ENCODE measurements at places on chromosomes 12 and 14.

DNA sequence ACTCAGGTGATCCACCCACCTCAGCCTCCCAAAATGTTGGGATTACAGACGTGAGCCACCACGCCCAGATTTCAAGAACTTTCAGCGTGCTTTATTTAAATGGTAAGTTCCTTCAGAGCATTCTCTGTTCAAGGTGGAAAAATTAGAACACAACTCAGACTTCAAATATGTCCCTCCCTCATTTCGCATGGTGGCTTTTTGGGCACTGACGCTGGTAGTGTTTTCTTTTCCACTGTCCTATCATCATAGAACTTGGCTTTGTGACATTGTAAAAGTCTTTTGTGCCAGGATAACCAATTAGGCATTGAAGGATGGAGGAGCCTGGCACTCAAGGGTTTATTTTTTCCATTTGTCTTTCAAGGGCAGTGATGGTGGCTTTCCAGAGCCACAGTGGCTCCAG lies 190.8 kb downstream of the NUAK1 start:
- no peak for DNase-seq

- DNase-seq, result no peak
Observed at GRCh38 chr14:103702497-103703432, 12.5 kb downstream of the XRCC3 start.

GRCh38 chr12:32947206-32948067 lies 50.9 kb upstream of the PKP2 start:
- DNase-seq, result no peak

DNA sequence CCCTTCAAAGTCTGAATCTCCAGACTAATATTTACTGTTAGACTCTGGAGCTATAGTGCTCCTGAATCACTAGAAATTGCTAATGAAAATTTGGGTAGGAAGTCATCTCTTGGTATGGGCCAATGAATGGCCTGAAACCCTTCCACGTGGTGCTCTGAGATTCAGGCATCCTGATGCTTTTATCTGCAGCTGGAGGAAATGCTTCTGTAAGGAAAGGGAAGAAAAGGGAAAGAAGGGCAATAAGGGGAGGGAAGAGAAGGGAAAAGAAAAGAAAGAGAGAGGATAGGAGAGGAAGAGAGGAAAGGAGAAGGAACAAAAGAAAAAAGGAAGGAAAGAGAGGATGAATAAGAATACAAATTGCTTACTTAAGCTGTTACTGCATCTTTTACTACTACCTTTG lies 182.3 kb downstream of the GRIP1 start:
- no peak for DNase-seq

- DNase-seq, result no peak
Observed at GRCh38 chr14:57464008-57464730, 29.5 kb downstream of the CCDC198 start.

- DNase-seq, result no peak
Observed at GRCh38 chr14:57480051-57480450, 13.6 kb downstream of the CCDC198 start.

- no peak for DNase-seq
Observed at GRCh38 chr14:74459289-74459946, 33.4 kb upstream of the SYNDIG1L start.

DNA sequence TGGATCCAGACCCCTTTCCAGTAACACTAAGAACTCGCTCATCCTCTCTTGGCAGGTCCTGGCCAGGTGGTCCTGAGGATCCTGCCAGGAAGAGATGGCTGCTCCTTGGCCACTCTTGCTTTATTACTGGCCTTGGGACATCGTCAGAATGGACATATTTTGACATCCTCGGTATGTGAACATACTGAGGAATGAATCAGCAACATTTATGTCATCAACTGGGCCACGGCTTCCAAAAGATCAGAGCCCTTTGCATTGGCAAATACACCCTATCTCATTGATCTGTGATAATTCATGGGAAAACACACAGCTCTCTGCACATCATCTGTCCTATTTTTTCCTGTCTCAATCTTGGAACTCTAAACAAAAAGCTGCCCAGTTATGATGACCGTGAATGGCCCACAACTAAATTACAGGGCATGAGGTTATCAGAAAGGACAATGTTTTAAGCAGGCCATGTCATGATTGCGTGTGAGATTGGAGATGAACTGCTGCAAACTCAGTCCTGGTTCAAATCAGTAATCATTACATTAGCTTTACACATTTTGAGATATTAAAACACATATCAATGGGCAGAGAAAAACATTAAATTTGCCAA lies 1325.8 kb downstream of the AACS start:
- no peak for DNase-seq

DNA sequence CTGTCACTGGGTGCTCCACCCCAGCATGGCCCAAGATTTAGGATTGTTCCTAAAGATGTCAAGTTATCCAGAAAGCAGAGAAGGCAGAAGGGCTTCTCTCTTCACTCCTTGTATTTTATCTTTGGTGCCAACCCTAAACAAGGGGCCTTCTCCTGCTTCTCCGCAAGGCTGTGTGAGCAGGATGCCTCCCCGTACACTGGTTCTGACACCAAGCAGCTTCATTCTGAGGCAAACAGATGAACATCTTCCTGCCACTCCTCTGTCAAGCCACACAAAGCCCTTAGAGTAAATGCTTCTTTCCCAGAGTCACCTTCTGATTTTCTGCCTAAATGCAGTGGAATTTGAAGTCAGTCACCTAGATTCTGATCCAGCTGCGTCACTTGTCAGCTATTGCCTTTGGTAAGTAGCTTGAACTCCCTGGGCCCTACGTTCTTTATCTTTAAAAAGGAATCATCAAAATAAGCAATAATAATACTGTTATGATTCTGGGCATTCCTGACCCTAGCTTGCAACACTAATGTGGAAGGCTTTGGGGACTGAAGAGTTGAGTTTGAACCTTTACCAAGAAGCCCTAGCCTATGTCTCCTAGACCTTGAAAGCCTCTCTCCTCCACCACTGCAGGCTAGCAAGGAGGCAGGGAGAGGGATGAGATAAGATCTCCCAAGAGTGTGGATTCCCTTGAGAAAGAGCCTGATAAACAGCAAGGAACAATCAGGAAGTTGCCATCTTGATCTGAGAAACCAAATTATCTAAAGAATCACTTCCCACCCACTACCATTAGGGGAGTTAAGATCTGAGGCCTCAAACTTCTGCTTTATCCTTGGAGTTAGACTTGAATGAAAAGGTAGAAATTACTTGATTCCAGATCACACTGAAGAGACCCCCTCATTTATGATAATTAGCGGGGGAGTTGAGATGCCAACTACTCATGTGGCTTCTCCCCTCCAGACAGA lies 5.7 kb downstream of the KRT73 start:
- no peak for DNase-seq

DNA sequence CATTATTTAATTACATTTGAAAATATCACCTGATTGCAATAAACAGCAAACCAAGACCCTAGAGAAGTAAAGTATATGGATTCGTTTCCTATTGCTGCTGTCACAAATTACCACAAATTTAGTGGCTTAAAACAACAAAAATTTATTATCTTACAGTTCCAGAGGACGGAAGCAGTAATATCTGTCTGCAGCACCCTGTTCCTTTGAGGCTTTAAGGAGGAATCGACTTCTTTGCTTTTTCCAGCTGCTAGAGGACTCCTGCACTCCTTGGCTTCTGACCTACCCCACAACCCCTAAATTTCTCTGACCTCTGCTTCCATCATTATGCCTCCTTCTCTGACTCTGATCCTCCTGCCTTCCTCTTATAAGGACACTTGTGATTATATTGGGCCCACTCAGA lies 23.8 kb upstream of the PPM1A start:
- no peak for DNase-seq

DNA sequence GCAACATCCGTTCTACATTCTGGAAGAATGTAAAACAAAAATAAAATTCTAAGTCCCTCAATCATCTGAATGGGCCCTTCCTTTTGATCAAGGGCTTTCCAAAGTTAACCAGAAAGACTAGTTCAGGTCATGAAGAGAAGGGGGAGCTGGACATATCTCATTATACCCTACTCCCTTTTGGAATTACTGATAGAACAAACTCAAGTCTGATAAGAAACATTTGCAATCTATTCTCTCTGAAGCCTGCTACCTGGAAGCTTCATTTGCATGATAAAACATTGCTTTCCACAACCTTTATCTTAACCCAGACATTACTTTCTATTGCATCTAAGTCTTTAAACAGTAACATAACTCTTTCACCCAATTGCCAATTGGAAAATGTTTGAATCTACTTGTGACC lies 8.3 kb upstream of the ACSM4 start:
- no peak for DNase-seq

- no peak for DNase-seq
Observed at GRCh38 chr12:6968426-6968825, 2.0 kb downstream of the PHB2 start.

DNA sequence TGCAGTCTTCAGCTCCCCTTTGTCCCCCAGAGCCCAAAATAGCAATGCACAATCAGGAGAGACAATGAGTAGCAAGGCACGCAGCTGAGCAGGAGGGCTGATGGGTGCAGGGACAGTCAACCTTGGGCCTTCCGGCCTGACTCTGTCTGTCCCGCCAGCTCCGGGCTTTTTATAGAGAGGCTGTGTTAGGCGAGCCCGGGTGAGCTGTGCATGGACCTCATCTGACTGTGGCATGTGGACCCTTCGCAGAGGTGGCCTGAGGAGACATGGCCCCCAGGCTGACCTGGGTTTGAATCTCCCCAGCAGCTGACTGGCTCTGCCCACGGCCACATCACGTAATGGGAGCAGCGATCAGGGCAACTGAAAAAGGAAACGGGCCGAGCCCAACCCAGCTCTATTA lies 177.9 kb downstream of the TSPAN9 start:
- no peak for DNase-seq

DNA sequence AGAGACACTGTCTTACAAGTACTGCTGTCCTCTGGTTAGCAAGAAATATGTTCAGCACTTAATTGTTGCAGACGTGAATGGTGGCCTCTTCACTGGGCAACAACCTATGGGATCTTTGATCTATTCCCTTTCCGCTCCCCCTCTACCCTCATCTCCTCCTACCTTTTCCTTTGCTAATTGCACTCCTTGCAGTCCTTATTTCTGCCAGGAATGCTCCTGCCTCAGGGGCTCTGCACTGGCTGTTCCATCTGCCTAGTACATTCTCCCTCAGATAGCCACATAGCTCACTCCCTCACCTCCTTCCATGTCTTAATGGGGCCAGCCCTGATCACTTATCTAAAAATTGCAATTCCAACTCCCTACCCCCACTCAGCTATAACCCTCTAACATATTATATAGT lies 4.5 kb upstream of the NFYB start:
- DNase-seq, result no peak

DNA sequence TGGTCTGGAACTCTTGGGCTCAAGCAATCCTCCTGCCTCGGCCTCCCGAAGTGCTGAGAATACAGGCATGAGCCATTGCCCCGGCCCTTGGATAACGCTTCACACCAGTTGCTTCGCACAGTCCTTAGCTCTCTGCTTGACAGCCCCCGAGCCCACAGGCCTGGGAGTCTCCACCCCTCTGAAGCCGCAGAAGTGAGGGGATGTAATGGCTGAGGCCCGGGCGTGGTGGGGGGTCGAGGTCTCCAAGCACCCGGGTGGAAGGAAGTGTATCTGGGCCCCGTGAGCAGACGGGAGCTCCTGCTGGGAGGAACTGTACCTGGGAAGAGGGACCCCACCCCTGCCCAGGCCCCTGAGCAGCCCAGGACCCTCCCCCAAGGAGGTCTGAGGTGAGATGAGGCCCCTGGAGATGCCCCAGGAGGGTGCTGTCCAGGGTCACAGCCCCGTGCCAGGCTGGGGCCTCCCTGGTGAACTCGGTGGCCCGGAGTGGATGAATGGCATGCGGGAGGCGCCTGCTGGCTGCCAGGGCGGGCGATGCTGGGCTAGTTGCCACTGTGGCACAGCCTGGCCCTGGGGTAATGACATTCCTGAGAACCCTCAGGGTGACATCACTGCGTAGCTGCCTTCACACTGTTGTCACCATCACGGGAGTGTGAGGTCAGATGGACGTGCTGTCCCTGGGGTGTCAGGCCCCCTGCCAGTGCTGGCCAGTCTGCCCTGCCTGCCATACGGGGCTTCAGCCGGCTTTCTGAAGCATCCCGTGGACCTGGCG lies 48.9 kb downstream of the KIF26A start:
- no peak for DNase-seq

DNA sequence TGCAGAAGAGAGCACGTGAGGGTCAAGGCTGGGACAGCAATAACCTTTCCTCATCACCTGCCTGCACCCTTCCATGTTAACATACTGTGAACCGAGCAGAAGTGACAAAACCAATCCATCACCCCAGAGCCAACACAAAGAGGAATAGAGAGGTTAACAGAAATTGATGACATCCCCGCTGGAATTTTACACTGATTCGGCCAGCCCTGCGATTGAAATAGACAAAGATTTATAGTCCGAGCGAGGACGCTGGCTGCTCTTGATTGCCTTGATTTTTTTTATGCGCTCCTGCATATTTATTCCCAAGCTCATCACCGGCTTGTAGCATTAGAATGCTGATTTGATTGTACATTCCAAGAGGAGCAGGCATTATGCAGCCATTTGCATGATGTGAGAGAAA lies 729.7 kb downstream of the BCL11B start:
- DNase-seq, result no peak

DNA sequence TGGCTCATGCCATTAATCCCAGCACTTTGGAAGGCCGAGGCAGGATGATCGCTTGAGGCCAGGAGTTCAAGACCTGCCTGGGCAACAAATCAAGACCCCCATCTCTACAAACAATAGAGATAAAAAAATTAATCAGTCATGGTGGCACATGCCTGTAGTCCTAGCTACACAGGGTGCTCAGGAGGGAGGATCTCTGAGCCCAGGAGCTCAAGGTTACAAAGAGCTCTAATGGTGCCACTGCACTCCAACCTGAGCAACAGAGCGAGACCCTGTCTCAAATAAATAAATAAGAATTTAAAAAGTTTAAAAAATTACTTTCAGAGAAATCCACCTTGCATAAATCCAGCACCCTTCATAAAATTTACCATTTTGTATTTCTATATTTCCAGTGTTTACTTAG lies 2.2 kb downstream of the KLRF1 start:
- no peak for DNase-seq

GRCh38 chr12:75977590-75977951 lies 54.0 kb downstream of the PHLDA1 start:
- DNase-seq, result no peak
